ENCODE measurements at places on chromosomes 5 and 9. TPM values are rescaled to one million over a fixed set of nuclear protein-coding genes. Genes with fewer than 3 reads are reported as not detected.

Gene PFN3
- total RNA-seq, result not detected

Gene IL13
- not detected for total RNA-seq

DNA sequence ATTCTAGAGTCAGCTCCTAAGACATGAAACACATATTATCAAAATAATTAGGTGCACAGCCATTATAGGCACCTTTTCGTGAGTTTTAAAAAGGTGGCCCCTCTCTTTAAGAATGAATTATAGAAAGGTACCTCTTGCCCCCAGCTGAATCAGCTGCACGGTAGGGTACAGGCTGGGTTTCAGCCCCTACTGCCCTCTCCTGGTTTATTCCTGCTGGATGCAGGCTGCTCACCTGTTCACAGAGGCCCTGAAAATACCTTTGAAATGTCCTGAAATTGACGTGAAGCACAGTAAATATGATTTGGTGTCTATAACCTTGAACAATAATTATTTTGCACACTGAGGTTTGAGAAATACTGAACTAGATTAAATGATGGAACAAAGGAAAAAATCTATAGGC is 504.8 kb upstream of the SGCD start:
- no peak for DNase-seq

DNA sequence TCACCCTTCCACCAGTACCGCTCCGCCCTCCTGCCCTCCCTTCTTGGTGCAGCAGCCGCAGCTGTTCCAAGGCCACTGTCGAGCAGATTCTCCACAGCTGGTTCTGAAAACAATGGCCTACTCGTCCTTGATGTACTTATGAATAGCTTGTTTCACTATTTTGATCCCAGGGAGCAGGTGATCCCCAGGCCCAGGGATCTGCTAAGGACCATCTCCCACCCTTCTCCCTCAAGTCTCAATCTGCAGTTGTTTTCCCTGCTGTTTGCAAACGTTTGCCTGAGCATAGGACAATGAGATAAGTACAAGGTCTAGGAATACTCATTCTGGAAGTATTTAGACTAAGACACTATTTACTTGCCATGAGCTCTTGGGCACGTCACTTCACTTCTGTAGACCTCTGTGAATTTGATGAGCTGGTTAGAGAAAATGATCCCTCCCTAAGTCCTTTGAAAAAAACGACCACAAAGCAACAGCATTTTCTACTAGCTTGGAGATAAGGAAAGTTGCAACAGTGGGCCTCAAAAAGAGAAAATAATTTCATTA is 1.8 kb downstream of the LURAP1L start:
- no peak for DNase-seq

DNA sequence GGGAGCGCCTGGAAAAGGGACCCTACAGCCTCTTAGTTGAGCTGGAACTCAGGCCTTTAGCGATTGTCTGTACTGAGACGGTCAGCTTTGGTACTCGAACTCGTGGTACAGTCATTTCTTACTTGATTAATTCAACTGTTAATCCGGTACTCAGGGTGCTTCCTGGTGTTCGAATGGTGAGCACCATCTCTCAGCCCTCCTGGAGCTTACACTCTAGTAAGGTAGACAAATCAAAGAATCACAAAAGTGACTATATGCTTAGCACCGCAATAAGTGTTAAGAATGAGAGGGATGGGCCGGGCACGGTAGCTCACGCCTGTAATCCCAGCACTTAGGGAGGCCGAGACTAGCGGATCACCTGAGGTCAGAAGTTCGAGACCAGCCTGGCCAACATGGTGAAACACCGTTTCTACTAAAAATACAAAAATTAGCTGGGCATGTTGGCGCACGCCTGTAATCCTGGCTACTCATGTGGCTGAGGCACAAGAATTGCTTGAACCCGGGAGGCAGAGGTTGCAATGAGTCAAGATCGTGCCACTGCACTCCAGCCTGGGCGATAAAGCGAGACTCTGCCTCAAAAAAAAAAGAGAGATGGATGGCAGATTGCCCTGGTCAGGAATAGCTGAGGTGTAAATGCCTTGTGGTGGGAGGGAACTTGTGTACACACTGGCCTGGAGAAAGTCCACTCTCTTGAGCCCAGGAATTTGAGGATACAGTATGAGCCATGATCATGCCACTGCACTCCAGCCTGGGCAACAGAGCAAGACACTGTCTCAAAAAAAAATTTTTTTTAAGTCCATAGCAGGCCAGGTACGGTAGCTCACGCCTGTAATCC is 981 bp downstream of the TCOF1 start:
- DNase-seq, result peak; percentile 61

Gene IFNK
- not detected for total RNA-seq

DNA sequence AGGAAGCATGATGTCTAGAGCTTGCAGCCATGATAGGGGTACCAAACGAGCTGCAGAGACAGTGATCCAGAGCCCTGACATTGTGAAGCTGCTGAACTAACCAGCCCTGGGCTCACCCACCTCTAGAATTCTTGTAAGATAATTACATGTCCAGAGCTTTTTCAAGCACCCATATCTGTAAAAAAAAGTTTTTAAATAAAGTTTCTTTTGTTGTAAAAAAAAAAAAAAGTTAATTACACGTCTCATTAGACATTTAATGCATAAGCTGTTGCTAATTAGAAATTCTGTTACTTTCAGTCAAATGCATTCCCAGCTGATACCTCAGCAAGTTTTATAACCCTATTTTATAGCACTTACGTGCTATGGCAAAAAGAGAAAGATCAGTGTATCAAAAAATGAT is 65.6 kb downstream of the C9orf85 start:
- no peak for DNase-seq

GRCh38 chr5:179585941-179586401 is 35.6 kb downstream of the RUFY1 start:
- DNase-seq, result no peak

DNA sequence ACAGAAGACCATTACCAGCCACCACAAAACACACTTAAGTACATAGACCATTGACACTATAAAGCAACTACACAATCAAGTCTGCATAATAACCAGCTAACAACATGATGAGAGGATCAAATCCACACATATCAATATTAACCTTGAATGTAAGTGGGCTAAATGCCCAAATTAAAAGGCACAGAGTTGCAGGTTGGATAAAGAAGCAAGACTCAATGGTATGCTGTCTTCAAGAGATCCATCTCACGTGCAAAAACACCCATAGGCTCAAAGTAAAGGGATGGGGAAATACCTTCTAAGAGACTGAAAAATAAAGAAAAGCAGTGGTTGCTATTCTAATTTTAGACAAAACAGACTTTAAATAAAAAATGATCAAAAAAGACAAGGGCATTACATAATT is 113.6 kb upstream of the CD180 start:
- no peak for DNase-seq

DNA sequence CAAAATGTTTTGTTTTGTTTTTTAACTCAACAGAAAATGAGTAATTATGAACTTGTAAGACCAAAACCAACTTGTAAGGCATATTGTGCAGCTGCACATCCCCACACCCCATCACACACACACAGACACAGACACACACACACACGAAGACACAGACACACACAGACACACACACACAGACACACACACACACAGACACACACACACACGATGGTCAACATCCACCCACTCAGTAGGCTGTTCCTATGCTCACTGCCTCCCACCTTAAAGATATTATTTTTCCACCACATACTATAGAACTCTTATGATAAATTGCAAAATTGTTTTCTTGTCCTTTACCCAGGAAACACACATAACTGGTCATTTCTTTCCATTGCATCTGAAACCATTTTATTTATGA is 6.2 kb downstream of the SHC3 start:
- no peak for DNase-seq
